Stimulated activated naive CD4-positive, alpha-beta T cell treated with Interleukin-2 at 50 U/mL for 16 hours (primary cell): ENCODE measurements at places on chromosomes 2 and 18.

DNA sequence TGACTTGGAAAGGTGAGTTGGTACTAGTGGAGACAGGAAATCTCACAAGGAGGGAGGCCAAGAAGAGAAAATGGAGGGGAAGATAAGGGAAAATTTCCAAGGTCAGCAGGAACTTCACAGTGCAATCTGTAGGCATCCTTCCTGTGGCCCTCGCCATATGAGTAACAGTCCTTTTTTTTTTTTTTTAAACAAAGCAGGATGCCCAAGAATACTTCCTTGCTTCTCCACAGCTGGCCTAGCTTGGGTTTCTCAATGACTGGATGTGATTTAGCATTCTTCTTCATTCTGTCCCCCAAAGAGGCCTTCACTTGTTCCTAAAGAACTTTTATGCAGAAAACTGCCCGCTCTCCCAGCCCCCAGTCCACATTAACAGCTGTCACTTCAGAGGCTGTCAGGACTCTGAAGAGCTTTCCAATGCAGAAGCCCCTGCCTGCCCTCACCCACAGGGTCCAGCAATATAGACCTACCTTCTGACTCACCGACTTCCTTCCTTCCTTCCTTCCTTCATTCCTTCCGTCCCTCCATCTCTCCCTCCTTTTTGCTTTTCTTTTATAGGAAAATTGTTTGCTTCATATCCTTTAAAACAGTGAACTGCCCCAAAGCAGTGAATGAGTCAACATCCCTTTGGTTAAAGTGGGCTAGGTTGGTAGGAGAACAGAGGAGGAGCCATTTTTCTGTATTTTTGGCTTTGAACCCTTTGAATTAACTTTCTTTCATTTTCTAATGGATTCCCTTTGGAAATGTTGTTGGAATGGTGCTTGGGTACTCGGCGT lies 172.0 kb downstream of the MGAT5 start:
- no peak for DNase-seq

DNA sequence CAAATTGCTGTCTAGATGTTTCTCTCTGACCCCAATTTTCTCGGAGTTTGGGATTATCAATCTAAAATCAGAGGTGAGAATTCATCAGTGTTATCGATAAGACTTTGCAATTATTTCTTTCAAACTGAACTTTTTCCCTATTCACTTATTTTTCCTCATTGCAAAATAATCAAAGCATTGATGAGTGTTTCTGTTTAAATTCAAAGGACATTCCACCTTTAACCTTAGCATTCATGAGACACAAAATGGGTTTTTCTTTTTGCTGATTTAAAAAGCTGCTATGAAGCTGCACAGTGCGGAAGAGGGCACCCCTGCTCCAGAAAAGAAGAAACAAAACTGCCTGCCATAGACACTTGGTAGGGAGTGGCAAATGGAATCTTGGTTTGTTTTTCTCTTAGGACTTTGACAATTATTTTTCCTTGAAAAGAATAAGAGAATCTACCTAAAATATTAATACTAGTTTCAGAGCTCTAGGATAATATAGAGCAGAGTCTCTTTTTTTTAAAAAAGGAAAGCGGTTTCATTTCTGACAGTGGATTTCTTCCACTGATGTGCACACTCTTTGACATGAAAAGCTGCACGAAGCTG lies 203.4 kb downstream of the TGIF1 start:
- no peak for DNase-seq

DNA sequence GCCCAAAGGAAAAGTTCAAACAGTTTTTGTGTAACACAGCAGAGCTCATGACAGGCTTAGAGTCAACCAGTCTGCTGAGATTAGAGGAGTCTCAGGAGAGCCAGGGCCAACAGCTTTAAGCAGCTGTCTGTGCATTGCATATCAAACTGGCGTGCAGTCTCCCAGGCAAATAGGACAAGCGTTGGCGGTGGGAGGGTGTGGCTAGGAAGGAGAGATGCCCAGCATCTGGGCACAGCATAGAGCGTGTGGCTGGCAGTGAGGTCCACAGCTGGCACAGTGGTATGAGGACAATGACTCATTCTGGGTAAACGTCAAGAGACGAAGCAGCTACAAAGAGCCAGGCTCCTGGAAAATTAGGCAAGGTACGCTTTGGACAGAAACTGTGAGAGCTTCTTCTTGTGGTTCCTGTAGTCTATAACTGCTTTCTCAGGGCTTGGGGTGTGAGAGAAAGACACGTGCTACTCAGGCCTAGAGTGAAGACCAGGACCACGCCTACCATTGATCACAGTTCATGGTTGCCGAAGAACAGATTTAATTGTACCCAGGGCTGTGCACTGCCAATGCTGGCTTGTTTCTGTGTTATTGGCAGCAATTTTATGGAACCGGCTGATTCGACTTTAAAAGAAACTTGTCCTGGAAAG lies 14.8 kb downstream of the ZAP70 start:
- DNase-seq = no peak

DNA sequence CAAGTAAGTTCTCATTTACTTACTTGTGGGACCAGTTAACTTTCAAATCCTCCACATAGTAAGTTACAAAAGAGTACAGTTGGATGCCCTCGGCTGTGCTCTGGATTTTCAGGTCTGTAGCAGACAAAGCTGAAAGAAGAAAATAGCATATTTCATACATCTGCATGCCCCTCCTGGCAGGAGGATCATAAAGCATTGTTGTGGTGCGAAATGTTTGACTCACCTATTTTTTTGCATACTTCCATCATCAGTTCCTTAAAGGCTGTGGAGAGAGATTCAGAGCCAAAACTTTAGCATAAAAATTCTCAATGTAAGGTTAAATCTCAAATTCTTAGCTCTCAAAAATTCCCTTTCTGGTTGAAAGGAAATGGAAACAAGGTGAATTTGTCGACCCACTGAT lies 70.8 kb upstream of the LPIN2 start:
- DNase-seq = no peak

GRCh38 chr2:12676771-12677170 lies 40.0 kb upstream of the TRIB2 start:
- DNase-seq = no peak

- DNase-seq = peak; percentile 77
Measured at GRCh38 chr18:811892-812375, at the start of gene YES1. Gene YES1, minus strand, starts transcription at chr18:812242. Its CDS starts 55,415 bp downstream, at chr18:756827.

- DNase-seq = no peak
Measured at GRCh38 chr2:143433251-143433650, 304.0 kb downstream of the ARHGAP15 start.

DNA sequence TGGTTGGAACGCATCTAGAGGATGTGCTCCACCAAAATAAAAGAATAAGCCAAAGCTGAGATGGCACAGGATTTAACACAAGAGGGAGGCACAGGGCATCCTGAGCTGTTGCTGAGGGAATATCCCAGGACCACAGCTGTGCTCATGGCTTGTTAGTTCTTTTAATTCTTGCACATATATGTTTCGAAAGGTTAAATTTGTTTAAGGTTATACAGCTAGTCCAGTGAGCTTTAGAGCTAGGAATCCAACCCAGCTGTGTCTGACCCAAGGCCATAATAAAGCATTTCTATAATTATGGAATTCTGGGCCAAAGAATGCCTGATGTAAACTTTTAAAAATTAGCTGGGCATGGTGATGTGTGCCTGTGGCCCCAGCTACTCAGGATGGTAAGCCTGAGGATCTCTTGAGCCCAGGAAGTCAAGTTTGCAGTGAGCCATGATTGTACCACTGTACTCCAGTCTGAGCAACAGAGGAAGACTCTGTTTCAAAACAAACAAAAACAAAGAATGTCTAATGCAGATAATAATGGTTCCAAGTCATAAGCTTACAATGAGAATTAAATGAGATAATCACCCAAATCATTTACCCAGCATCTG lies 66.4 kb upstream of the CCBE1 start:
- no peak for DNase-seq

DNA sequence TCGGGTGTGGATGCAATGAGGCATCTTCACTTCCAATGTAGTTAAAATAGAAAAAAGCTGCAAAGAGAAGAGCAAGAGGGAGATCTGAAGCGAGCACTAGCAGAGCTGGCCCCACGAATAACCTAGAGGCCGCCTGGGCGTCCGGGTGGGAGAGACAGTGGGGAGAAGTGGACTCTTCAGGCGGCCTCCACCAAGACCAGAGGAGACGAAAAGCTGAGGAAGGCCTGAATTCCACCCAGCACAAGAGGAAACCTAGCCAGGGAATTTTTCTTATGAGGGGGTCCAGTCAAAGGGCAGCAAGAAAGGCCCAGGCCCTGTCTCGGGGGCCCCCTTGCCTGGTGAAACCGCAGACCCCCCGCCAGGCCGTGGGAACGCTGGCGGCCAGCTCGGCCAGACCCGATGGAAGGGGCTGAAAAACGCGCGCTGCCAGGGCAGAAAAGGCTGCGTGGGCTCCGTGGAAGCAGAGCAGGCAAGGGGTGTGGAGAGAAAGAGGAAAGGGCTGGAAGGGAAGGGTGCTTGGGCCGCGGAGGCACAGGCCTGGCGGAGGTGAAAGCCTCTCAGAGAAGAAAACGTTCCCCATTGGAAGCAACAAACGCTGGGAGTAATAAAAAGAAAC lies 69.2 kb downstream of the KCTD1 start:
- DNase-seq = no peak

GRCh38 chr2:216665242-216665641 lies 30.1 kb downstream of the IGFBP5 start:
- no peak for DNase-seq

DNA sequence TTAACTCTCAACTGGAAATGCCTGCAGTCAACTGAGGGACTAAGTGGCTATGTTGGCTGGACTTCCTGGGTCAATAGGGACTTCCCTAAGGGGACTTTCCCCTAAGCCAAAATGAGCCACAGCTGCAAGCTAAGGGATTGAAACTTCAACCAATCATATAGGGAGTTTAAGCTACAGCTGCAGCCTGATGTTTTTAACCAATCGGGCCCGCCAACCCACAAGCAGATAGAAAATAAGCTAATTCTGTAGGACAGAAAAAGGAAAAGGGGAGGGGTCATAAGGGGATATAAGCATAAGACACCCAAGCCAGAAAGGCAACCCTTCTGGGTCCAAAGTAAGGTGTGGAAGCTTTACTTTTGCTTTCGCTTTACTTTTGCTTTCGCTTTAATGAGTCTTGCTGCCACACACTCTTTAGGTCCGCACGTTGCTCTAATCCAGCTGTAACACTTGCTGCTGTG lies 927.5 kb downstream of the ERBB4 start:
- no peak for DNase-seq

DNA sequence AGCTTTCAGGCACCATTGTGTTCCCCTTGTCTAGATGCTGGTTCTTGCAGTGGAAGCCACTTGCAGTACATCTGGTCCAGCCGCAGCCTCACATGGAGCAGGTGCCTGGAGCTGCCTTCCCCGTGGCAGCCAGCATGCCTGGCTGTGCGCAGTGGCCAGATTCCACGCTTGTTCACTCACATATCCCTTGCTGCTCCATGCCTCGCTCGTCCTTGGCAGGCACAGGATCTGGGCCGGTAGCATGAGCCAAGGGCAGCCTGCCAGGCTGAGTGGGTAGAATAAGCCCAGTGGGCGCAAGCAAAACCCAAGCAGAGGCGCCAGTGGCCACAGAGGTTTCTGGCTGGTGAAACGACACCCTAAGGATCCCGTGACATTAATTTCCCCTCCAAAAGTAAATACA lies 20.6 kb downstream of the TMX3 start:
- no peak for DNase-seq

DNA sequence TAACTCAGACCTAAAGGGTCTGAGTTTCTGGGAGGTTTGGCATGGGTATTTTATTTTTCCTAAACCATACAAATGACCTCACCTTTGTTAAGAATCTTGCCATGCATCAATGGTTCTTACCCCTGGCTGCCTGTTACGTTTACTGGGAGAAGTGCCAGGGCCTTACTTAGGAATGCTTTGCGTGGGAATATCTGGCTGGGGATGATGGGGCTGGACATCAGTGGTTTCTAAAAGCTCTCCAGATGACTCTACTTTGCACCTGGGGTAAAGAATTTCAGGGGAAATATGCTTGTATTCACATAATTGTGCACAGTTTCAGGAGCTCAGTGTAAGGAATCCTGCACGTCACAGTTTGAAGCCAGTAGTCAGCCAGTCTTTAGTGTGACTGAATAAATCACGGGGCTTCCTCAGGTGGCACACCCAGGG lies 18.2 kb upstream of the DAW1 start:
- no peak for DNase-seq

DNA sequence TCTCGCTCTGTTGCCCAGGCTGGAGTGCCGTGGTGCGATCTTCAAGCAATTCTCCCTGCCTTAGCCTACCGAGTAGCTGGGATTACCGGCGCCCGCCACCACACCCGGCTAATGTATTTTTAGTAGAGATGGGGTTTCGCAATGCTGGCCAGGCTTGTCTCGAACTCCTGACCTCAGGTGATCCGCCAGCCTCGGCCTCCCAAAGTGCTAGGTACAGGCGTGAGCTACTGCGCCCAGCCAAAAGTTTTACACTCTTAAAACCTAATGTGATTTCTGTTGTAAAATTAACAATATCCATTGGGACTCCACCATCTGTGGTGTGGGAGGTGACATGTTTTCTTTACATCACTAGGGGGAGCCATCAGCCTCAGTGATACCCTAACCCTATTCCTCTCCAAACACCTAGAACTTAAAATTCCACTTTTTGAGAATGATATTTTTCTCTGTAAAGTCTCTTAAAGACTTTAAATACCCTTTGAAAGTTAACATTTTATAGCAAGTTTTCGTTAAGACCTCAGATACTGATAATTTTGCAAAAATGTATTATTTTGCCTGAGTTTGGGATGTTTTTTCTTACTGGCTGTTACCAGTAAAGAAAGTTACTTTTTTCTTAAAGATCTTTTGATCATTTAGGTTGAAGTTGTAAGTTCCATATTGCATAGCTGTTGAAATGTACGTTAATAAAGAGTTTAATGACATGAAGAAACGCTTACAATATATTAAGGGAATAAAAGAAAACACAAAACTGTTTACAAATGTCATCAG lies 11.6 kb upstream of the EIF2AK2 start:
- DNase-seq = peak; percentile 3

GRCh38 chr2:104929663-104930062 lies 75.7 kb downstream of the POU3F3 start:
- no peak for DNase-seq

DNA sequence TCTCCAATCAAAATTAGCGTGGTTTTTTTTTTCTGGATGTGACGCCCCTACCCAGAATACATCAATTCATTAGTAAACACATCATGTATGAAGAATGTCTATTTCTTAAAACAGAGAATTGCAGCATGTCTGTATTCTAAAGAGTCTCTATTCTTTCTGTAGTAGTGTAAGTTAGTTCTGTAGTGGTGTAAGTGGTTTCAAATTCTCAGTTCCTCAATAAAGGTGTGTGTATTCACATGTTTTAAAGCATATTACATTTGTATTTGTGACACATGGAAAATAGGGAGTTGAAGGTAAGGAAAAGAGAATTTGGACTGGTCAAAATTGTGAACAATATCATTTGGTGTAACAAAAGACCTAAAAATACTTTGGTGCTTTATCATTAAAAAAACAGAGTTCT lies 8.0 kb upstream of the GPR75 start:
- no peak for DNase-seq

DNA sequence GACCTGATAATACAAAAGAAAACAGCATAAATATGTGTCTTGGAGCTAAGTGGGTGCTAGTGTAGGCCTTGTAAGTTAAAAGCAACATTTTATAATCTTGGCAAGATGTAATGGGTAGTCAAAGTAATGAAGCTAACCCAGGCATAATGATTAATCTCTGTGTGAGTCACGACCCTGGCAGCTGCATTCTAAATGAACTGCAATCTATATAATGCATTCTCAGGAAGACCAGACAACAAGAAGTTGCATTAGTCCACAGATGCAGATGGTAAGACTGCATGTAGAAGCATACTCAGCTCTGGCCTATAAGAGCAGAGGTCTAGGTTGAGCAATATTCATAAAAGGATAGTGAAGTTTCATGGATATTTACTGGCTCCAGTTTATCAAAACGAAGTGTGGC lies 85.6 kb upstream of the ETAA1 start:
- DNase-seq = no peak
